ENCODE measurements at places on chromosomes 1 and 21.

GRCh38 chr1:31140299-31140698, 74.8 kb upstream of the PUM1 start:
- DNase-seq = no peak

DNA sequence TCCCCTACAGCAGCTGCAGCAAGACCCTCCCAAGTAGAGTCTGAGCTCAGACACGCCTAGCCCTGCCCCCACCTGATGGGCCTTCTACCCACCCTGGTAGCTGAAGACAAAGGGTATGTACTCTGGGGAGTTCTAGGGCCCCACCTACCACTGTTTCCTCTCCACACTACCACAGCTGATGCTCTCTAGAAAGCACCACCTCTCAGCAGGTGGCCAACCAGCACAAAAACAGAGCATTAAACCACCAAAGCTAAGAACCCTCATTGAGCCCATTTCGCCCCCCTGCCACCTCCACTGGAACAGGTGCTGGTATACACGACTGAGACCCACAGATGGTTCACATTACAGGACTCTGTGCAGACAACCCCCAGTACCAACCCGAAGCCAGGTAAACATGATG, 258.9 kb downstream of the SETD4 start:
- no peak for DNase-seq

DNA sequence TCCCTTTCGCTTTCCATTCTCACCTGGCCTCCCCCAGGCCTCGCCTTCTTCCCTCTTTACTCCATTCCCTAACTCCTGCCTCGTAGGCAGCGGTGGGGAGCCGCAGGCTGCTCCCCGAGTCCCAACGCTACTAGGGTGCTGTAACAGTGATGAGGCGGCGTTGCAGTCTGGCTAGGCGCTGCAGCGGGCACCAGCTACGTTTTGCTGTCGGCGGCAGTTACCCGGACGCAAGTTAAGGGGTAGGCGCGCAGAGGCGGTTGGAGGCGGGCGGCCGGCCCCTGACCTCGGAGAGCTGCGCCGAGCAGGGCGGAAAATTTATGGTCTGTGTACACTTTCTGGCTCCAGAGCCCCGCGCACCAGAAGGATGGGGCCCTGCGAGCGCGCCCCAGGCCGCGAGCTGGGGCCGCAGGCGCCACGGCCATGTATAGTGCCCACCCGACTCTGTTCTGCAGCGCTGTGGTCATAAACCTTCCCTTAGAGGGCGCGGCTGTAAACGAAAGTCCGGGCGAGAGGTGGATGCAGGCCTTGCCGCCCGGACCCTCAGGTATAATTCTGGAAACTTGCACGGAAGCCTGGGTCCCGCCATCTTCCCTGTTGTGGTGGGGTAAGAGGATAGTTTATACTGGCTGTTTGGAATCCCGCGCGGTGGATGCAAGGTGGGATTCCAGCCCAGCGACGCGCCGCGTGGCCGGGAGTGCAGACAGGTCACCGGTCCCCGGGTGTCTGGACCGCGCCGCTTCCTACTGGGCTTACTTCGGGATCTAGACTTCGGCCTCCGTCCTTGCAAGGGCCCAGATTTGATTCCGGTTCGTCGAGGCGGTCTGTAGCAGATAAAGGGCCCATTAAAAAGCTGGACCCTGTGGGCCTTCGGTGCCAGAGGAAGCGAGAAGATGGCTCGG, 15.0 kb downstream of the HLX start:
- DNase-seq = no peak

DNA sequence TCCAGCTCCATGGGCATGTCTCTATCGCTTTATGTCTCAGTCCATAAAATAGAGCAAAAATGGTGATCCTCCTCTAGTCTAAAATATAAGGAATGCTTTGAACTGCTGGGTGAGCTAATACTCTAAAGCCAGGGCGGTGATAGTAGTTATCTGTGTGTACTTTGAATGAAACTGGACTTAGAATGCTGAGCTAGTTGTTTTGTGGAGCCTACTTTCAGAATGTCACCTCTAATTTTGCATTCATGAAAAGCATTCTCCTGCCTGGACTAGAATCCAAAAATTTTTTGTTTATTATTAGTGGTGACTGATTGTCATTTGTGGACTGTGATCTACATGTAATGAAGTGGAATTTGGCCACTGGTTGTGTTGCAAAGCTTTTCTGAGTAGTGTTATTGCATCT, 241.6 kb upstream of the C1orf105 start:
- DNase-seq = no peak

DNA sequence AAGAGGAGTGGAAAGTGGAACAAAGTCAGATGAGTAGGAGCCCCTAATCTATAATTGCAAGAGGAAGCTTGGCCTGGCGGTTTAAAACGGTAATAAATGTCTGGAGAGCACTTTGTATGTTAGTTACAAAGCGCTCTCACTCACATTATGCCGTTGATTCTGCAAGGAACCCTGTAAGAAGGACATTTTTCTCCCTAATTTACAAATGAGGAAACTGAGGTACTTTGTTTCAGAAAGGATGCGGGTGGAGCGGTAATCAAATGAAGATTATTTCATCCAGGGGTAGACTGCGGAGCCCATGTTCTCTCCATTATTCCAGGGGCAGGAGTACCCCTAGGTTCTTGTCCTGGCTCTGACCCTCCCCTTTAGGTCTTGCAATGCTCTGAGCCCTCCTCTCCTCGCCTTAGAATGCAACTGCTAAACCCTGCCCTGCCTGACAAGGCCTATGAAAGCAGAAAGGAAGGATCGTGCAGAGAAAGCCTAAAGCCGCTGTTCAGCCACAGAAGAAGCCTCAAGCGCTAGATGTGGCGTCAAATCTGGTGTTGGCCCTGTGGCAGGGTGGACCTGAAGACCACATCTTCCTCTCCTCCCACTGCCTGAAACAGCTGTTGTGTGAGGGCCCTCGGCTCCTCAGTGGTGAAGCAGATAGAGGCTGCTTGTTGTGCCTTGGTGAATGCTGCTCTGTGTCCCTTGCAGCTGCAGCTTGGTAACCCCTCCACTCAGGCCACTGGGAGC, 588 bp upstream of the PACC1 start:
- no peak for DNase-seq

Data from GOT3 (cell line).